ENCODE measurements at places on chromosomes 1 and 21.

GRCh38 chr1:212606395-212607205 is 2.0 kb upstream of the ATF3 start:
- no peak for DNase-seq

DNA sequence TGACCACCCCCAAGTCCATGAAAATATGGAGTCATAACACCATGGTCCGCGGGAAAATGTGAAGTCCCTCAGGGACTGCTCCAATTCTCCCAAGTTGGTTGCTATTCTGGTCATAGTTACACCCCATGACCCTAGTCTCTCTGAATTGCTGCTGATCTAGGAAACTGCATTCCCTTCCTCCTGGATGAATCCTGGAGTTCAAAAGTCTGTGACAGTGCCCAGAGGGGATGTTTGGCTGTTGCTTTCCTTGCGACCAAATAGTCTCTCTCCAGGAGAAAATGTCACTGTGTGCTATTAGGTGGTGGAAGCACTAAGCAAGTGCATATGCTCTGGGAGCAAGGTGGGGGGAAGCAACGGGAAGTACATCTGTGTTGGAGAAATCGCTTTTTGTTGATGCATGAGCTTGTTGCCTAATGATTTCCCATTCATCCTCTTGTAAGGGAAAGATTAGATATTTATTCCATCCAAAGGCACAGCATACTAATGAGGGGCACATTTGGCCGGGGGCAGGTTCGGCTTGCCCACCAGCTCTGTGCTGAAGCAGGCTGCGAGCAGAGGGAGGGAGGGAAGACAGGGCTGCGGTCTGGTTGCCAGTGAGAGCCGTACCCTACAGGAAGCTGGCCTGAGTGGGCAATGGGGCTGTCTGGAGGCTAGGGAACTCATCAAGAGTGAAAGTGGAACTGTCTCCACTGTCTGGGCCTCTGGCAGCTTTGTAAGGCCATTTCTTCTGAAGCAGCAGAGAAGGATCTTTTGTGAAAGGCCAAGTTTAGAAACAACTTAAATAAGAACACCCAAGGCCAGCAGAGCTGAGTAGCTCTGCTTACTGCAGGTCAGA is 27.2 kb downstream of the SYT6 start:
- DNase-seq = no peak

- DNase-seq = no peak
These were observed 23.7 kb upstream of the PEX19 start for GRCh38 chr1:160308451-160309184.

- DNase-seq = no peak
These were observed 20.7 kb downstream of the NEK7 start for GRCh38 chr1:198177546-198177945.

GRCh38 chr1:179881642-179882252 is 338 bp upstream of the TOR1AIP1 start:
- no peak for DNase-seq

DNA sequence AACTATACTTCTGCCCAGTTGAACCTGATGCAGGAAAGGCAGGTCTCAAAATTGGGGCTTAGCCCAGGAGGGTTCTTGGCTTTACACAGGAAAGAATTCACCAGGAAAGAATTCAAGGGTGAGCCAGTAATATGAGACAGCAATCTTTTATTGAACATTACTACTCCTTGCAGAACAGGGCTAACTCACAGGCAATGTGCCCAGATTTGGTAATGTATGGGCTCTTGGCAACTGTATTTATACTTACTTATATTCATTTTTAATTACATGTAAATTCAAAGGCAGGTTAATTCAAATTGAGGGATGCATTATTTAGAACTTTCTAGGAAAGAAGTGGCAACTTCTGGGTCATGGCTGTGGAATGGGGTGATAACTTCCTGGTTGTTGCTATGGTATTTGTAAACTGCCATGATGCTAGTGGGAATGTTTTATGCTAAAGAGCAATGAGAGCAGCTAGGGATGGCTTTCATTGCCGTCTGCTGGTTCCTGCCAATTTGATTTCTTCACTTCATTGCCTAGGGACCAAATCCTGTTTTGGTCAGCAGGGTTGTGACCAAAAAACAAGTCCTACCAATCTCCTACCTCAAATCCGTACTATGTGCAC is 107.5 kb downstream of the CHRM3 start:
- DNase-seq = no peak

- DNase-seq = no peak
These were observed 121.8 kb upstream of the WNT4 start for GRCh38 chr1:22264464-22265341.

DNA sequence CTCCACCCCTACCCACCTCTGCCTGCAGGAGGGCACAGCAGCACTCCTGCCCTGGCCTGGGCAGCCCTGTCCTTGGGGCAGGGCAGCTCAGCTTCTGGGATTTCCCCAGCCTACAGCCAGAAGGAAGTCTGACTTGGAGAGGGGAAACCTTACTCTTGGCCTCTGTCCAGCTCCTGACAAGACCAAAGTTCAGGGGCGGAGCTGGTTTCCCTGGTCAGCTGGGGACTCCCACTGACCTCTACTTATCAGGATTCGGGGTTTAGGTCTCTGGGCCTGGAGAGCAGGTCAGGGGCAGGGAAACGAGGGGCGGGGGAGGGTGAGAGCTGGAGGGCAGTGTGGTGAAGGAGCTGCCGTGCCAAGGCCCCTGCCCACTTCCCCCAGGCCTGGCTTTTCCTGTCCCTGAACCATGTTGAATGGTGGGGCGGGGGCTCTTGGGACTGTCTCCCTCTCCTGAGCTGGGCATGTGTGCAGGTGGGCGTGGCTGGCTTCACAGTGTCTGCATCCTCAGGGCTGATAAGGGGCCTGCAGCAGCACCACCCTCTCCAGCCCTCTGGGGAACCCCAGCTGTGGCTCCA is 16.8 kb upstream of the ETV3 start:
- peak; percentile 10 for DNase-seq

Measured in hypothalamus (tissue), 51 donors.